Stimulated activated CD8-positive, alpha-beta memory T cell treated with anti-CD3 and anti-CD28 coated beads, Interleukin-15, amount 100 ng/mL, for 4 hours (primary cell): ENCODE measurements at places on chromosomes 6 and 20.

DNA sequence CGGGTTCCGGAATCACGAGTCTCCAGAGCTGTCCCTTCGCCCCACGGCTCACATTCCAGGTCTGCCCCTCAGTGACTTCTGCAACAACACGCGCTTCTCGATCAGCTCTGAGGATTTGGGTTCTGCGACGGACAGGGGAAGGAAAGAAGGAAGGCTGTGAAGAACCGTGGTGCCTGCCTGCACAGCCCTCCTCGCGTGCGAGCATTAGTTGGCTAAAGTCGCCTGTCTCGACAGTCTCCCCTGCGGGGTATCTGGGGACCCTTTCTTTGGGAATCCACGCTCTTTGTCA, 23.1 kb downstream of the VPS52 start:
- no peak for DNase-seq

GRCh38 chr20:45965169-45966002, 6.6 kb downstream of the ZNF335 start:
- DNase-seq: no peak

DNA sequence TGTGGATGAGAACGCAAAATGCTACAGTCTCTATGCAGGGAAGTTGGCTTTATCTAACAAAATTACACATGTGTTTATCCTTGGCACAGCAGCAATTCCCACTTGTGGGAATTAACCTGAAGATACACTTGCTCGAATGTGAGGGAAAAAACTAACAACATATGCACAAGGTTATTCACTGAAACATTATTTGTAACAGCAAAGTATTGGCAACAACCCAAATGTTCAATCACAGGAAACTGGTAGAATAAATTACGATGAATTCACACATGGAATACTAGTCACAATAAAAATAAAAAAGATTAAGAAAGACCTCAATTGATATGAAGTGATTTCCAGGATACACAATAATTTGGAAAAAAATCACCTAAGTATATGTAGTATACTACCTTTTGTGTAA, 68.1 kb upstream of the OGFRL1 start:
- no peak for DNase-seq

GRCh38 chr6:145034664-145035063, 700.7 kb downstream of the EPM2A start:
- DNase-seq: no peak

DNA sequence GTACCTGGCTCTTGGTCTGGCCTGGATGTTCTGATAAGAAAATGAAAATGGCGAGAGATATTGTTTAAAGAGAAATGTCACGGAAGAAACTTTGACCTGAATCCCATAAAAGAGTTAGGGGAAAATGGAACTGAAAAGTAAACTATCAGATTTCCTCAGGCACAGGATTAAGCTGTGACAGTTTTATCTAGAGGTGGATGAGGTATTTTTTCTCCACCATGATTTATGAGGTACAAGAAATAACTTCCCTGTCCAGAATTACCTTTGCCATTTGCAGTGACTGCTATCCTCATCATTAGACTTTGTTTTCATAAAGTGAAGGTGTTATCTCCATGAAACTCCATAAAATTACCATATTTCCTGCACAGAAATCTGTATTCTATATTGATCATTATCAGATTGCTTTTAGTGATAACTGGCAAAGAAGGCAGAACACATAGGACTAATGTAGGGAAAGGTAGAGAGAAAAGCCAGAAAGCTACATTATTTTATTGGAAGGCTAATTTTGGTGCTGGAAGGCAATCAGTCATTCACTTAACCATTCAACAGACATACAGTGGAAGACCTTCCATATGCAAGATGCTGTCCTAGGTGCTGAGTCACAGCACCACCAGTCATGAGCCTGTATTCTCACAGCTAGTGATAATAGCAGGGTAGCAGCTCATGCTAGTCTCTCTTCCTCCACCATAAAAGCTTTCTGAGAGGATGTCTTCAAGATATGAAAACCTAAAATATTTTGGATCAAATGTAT, 427.3 kb upstream of the CITED2 start:
- no peak for DNase-seq

- DNase-seq: no peak
Measured at GRCh38 chr6:136921936-136922684, at the start of gene SLC35D3. Gene SLC35D3, plus strand, starts transcription at chr6:136922301. Its CDS starts 128 bp downstream, at chr6:136922429.

DNA sequence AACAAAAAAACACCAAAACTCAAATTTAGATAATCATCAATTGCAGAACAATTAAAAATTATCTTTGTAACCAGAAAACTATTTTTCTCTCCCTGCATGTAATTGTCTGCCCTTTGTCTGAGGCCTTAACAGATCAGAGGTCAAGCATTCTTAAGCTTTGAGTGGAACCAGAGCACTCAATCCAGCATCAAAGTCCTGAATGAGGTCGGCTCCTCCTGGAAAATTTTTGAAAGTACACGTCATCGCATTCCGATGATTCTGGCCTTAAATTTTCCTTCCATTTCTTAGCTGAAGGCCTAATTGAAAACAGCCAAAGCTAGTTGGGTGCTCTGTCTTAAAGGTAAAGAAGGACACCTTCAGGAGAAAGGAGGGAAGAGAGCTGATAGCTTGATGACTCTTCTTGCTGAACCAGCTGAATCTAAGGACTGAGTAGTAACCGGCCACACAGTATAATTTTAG, 510.2 kb upstream of the SULF2 start:
- no peak for DNase-seq

GRCh38 chr6:148242180-148242579, 100.5 kb upstream of the SASH1 start:
- no peak for DNase-seq

- no peak for DNase-seq
Measured at GRCh38 chr20:58127701-58128111, 100.7 kb downstream of the ANKRD60 start.

GRCh38 chr6:83199863-83200225, 6.7 kb downstream of the RWDD2A start:
- DNase-seq: no peak

DNA sequence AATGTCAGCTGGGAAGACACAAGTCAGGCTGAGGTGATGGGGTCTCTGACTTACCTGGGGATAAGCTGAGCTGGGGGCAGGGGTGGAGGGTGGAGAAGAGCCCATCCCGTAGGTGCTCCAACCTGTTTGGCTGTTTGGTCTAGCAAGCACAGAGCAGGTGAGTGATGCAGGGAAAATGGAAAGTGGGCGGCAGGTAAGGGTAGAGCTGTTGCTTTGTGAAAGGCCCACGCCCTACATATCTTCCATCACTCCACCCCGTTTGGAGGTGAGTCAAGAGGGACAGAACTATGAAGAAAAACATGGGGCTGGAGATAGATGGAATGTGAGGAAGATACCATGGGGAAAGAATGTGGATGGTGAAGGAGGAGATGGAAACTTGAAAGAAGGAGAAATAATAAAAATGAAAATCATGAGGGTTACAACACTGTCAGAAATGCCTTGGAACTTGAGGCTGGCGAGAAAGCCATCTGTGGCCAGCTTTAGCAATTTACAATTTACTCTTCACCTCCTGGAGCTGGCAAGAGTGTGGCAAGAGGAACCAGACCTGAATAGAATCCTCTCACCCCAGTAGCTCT, 1.3 kb downstream of the LY6G6C start:
- DNase-seq: no peak

- no peak for DNase-seq
Measured at GRCh38 chr6:91273729-91274128, 686.9 kb upstream of the MAP3K7 start.

GRCh38 chr6:116010790-116011401, 49.8 kb downstream of the FRK start:
- no peak for DNase-seq
